ENCODE measurements at places on chromosomes 6 and 20.

DNA sequence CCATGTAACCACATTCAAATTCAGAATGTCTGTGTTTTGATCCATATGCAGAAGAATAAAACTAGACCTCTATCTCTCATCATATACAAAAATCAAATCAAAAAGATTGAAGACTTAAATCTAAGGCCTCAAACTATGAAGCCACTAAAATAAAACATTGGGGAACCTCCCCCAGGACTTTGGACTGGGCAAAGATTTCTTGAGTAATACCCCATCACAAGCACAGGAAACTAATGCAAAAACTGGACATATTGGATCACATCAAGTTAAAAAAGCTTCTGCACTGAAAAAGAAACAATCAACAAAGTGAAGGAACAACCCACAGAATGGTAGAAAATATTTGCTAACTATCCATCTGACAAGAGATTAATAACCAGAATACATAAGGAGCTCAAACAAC lies 266.8 kb downstream of the EPM2A start:
- no peaks in the 10 kb centered on the region for H3K27me3 ChIP-seq
- no peak overlapping the region for H3K4me3 ChIP-seq
- no peak overlapping the region for H3K27ac ChIP-seq
- DNase-seq, result no peak
- no peaks in the 10 kb centered on the region for H3K36me3 ChIP-seq

GRCh38 chr6:156068881-156069280 lies 613.2 kb upstream of the NOX3 start:
- H3K36me3 ChIP-seq, result no peaks in the 10 kb centered on the region
- no peak overlapping the region for H3K27ac ChIP-seq
- no peaks in the 10 kb centered on the region for H3K4me1 ChIP-seq

DNA sequence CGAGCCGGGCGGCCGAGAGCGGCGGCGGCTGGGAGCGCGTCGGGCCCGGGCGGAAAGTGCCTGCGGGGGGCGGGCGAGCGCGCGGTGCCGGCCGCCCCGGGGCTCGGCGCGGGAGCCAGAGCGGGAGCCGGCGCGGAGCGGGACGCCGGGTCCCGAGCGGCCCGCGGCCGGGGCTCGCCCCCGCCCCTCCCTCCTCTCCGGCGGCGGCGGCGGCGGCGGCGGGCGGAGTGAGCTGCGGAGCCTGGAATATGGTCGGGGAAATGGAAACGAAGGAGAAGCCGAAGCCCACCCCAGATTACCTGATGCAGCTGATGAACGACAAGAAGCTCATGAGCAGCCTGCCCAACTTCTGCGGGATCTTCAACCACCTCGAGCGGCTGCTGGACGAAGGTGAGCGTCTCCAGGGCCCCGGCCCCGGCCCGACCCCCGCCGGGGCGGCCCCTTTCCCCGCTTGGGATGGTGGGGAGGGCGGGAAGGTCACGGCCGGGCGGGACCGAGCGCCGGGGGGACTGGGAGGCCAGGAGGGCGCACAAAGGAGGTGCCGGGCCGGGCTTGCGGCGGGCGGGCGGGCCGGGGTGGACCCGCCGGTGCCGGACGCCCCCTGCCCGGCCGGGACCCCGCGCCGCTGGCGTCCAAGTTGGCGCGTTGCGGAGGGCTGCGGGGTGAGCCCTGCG lies 565 bp downstream of the QKI start:
- no peaks in the 10 kb centered on the region for H3K36me3 ChIP-seq
- no peaks in the 10 kb centered on the region for H3K27me3 ChIP-seq
- peaks cover 57% of the 10 kb centered on the region for H3K4me1 ChIP-seq

GRCh38 chr20:34268851-34269636 lies 27.8 kb downstream of the ASIP start:
- H3K36me3 ChIP-seq, result peaks cover 9% of the 10 kb centered on the region
- peaks cover 4% of the 10 kb centered on the region for H3K4me1 ChIP-seq
- no peaks in the 10 kb centered on the region for H3K27me3 ChIP-seq
- peak overlapping the region; percentile 29 for H3K4me3 ChIP-seq
- no peak for DNase-seq

DNA sequence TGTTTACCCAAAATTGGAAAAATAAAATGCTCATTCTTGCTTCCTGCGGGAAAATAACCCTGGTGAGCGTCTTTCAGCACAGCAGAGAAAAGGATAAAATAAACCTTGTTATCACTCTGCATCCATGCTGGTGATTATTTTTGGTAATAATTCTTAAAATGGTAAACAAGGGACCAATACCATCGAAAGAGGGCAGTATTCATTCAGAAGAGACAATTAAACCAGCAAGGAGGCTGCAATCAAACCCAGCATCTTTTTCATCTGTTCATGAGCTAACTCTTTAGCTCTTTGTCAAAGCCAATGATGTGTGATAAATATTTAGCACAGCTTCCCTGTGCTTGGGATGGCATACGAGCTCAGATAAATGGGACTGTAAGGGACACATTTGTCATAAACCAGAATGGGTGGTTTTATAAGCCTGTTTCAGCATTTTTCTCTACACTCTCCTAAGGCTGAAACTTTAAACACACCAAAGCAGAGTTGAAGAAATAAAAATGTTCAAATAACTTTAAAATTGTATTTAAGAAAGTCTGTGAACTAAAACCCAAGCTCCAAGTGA lies 34.4 kb downstream of the CDH26 start:
- H3K27me3 ChIP-seq, result peaks cover 4% of the 10 kb centered on the region
- DNase-seq, result no peak
- H3K4me3 ChIP-seq, result no peak overlapping the region
- H3K4me1 ChIP-seq, result peaks cover 5% of the 10 kb centered on the region
- H3K36me3 ChIP-seq, result no peaks in the 10 kb centered on the region

GRCh38 chr20:41524980-41525613 lies 93.1 kb downstream of the CHD6 start:
- no peak for DNase-seq
- H3K36me3 ChIP-seq, result peaks cover 22% of the 10 kb centered on the region
- H3K27me3 ChIP-seq, result no peaks in the 10 kb centered on the region
- H3K4me1 ChIP-seq, result peaks cover 25% of the 10 kb centered on the region

DNA sequence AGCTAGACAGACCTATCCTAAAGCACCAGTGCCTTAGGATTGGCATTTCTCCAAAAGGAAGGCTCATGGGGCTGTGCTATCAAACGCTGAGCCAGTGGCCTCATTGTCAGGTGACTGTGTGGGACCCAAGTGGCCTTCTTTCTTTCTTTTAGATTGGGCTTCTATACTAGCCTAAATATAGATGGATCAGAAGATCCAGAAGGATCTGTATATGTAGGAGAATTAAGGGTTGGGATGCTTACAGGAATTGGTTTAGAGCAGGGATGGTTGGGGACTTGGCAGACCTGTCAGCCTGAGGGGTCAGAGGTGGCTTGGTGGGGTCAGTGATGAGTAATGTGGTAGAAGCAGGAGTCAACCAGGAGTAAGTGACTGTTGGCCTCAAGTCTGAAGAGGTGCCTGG lies 14.8 kb downstream of the ABT1 start:
- H3K27me3 ChIP-seq, result peaks cover 39% of the 10 kb centered on the region
- no peak for DNase-seq
- H3K4me3 ChIP-seq, result no peak overlapping the region
- peaks cover 18% of the 10 kb centered on the region for H3K4me1 ChIP-seq

- H3K4me3 ChIP-seq, result no peak overlapping the region
- H3K27ac ChIP-seq, result no peak overlapping the region
- no peak for DNase-seq
- no peaks in the 10 kb centered on the region for H3K27me3 ChIP-seq
- peaks cover 71% of the 10 kb centered on the region for H3K36me3 ChIP-seq
These were observed 8.9 kb downstream of the ZSCAN12 start for GRCh38 chr6:28390688-28391087.

GRCh38 chr6:3791526-3792203 lies 40.2 kb upstream of the PXDC1 start:
- H3K27ac ChIP-seq, result no peak overlapping the region
- H3K36me3 ChIP-seq, result no peaks in the 10 kb centered on the region
- H3K4me3 ChIP-seq, result no peak overlapping the region
- DNase-seq, result no peak

All from activated T-helper 1 cell treated with anti-CD3 and anti-CD28 coated beads, Interleukin-12 subunit alpha, Interleukin-12 subunit beta, Interleukin-2, Interleukin-4 antibody, amounts not matched to agents 30 ng/mL and 10 ng/mL and 1 ng/mL, durations not matched to agents 14 hours and 24 hours and 36 hours (primary cell).